ENCODE measurements at places on chromosomes 11 and 22.
A peak's percentile ranks its signal among the peaks of the same experiment; 100 is the strongest.

GRCh38 chr22:28917747-28918549 is 34.6 kb downstream of the ZNRF3 start:
- DNase-seq: no peak

- DNase-seq: no peak
Measured at GRCh38 chr11:34178209-34178821, 72.9 kb downstream of the NAT10 start.

DNA sequence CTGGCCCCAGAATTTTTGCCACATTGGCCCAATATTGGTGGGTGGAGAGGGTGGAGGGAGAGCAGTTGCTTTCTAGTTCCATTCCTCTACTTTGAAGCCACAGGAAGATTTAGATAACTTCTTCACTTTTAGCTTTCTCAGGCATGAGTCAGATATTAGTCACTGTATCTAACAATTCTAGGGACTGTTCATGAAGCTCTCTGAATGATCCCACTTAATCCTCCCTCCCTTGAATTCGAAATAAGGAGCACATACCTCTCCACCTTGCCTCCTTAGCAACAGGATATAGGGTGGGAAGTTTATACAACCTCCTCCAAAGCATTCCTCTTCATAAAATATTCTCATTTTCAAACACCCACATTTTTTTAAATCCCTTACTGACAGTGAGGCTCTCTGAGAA is 13.5 kb downstream of the FSHB start:
- peak; percentile 42 for DNase-seq

GRCh38 chr22:20952544-20953341 is 14.3 kb upstream of the AIFM3 start:
- no peak for DNase-seq

DNA sequence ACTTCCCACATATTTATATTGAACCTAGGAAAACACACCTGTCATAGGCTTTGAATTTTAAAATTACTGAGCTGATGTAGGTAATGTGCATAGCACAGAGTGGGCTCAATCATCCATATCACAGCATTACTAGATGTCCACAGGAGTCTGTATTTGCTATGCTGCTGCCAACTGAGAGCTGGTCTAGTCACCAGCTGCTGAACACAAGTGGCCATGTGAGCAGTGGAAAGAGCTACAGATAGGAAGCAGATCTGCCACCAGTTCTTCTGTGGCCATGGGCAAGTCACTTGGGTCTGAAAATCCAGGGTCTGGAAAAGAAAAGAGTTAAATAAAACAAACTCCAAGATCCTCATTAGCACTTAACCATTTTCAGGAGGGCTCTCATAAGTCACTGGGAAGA is 91.8 kb downstream of the APIP start:
- DNase-seq: no peak

- no peak for DNase-seq
Measured at GRCh38 chr11:12944889-12945288, 64.2 kb upstream of the RASSF10 start.

DNA sequence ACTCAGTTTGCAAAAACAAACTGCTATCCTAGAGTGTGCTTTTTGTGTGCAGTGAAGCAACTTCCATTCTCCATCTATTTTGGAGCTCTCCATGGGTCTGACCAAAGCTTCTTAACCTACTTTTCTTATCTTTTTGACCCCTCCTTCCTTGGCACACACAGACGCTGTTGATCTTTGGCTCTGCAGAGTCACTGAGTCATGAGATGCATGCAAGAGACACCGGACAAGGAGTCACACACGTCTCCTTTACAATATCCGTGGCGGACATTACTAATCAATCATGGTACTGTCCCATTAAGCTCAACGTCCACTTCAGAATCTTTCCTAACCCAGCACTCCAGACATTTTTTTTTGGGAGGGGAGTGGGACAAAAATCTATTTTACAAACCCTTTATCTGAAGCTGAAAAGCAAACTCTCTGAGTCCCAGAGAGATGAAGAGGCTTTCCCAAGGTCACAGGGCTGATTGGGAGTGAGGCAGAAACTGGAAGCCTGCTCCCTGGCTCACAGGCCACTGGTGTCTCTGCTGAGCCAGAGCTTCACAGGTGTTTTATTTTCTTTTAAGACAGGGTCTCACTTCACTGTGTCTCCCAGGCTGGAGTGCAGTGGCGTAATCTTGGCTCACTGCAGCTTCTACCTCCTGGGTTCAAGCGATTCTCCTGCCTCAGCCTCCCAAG is 165.8 kb upstream of the SYT13 start:
- no peak for DNase-seq

DNA sequence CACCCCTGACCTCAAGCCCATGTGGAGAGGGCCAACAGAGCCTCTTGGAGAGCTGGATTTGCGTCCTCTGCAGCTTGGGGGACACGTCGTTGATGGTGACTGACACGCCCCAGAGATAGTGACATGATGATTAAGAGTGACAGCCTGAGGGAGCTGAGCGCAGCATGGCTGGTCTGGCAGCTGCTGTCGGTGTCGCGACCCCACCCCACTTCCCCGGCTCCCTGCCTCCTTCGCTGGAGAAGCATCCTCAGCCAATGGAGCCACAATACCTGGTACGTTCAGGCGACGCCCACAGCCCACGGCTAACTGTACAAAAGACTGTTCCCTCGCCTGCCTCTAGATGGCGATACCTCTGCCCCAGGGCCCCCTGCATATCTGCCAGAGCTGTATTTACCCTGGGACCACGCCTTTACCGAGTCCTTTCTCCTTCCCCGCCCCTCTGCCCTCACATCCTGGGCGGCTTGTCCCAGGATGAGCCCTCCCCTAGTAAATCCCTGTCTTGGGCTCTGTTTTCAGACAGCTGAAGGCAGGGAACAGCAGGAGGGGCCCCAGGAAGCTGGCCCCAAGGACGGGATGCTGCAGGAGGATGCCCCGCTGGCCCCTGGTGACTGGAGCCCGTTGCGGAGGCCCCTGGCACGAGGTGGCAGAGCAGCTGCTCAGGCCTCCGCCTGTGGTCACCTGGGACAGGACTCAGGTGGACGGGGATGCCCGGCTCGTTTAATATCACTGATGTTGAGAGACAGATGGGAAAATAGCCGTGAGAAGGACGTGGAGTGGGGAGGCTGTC is 90.6 kb downstream of the RPS6KA4 start:
- peak; percentile 55 for DNase-seq

DNA sequence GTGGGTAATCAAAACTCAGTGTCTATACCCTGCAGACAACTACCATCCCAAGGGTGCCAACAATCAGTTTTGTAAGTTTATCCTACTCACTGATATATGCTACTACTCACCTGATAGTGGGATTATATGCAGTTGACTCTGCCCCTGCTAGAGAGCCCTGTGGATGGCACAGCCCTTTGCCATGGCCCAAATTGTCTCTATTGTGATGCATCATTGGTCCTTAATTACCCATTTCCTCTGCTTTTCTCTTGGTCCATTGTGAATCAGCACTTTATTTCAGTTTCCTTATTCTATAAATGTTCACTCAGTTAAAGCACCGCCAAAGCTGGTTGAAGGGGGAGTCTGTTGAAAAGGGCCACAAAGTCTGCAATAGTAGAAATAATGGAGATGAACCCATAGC is 42.3 kb downstream of the PLAAT5 start:
- no peak for DNase-seq

- DNase-seq: no peak
Measured at GRCh38 chr11:122744357-122744756, 88.8 kb downstream of the UBASH3B start.

DNA sequence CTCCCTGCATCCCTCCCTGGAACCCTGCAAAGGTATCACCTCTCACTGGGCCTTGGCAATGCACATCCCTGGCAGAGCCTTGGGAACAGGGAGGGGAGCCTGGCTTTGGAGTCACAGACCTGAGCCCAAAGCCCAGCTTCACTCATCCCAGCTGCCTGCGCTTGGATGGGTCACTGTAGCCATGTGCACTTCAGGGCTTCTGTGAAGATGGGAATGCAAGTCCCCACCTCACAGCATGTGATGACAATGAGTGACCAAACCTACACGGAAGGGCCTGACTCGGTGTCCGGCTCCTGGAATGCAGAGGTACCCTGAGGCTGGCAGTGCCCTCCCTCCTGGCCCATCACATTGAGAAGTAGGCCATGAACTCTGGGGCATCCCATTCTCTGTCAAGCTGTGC is 22.8 kb upstream of the BAIAP2L2 start:
- no peak for DNase-seq

Measured in M059J (cell line).